ENCODE measurements at places on chromosomes 12 and 14.
A peak's percentile ranks its signal among the peaks of the same experiment; 100 is the strongest.

DNA sequence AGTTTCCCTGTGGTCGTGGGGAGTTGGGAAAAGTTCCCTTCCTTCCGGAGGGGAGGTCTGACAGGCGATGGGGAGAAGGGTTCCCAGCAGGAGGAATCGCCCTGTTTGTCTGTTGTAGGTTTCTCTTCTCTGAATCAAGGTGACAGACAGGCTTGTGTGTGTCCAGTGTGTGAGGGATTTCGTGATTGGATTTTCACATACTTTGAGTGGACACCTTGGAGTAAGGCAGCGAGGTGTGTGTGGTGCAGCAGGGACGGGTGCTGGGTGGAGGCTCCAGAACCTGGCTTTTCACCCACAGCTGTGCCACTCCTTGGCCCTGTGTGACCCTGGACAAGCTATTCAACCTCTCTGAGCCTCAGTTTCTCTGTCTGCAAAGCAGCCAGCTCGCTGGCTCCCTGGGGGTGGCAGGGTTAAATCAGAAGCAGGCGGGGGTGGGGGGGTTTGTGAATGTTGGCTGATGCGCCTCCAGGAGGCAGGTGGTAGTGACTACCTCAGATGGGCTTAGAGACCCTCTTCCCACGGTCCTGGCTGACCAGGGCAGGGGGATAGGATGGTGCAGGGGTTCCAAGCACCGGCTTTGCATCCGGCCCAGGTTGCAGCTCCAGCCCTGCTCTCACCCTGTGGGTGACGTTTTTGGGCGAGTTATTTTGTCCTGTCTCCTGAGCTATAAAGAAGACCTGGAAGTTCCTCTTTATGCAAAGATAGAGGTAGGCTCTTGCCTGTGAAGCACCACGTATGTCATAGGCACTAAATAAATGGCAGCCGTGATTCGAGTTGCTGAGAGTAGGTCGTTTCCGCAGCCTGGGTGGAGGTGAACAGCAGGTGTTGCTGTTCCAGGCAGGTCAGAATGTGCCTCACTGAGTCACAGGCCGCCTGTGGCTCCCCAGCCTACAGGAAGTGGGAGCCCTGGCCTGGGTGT, 679 bp downstream of the BDKRB2 start:
- no peak for DNase-seq

DNA sequence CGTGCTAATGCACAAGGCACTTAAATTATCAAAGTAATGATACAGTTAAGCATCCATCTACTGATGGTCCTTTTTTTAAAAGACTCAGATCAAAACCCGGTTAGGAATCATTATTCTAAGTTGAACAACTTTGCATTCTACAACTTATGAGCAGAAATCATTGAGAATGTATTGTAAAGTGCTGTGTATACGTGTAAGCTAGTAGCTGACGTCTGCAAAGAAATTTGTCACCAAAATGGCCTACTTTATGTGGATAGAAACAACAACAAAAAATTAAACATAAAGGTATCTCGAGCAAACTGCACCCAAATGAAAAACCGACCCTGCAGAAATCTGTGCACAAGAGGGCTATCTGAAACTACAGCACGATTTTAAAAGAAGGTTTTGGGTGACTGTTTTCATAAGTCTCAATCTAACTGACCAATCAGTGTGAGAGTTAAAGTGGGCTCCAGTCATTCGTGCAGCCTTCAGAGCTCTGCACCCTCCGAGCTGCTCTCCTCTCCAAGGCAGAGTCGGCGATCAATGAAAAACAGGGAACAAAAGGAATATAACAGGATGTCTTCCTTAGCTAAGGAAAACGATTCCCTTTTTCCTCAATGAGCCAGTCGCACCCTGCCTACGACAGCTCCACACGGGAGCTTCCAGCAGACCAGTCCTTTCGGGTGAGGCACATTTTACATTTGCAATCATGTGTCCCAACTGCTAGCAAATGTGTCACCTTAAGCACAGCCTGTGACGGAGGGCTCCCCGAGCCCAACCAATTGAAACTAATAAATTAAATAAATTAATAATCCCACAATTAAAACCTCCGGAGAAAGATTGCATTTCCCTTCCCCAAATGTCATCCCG, 200.7 kb upstream of the FOXN3 start:
- peak; percentile 20 for DNase-seq

DNA sequence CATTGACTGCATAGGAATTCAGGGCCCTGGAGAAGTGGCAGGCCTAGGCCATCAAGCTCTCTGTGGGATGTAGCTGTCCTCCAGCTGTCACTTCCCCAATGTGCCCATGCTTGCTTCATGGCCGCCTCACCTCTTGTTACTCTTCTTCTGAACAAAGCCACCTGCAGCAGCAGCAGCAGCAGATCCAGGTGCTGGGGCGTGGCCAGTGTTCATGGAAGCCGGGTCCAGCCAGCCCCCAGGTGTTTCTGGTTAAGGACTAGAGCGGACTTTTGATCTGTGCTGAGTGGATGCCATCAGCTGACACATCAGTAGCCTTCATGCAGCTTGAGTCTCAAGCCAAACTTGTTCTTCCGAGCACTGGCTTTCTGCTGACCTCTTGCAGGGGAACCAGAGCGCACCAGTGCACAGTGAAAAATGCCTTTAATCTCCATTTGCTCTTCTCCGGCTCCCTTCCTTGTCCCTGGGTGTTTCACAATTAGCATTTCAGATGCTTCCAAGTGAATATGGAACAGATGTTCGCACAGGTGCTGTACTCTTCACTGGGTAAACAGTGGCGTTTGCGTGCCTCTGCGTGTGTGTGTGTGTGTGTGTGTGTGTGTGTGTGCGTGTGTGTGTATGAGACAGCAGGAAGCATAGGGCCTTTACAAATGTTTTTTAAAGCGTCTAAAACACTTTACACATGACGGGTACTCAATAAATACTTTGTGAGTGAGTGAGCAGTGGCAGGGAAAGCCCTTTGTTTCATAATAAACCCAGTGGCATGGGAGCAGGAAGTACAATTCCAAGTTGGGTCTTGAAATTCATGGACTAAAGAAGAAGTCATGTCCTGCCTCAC, 20.1 kb downstream of the TPCN1 start:
- DNase-seq, result peak; percentile 88

DNA sequence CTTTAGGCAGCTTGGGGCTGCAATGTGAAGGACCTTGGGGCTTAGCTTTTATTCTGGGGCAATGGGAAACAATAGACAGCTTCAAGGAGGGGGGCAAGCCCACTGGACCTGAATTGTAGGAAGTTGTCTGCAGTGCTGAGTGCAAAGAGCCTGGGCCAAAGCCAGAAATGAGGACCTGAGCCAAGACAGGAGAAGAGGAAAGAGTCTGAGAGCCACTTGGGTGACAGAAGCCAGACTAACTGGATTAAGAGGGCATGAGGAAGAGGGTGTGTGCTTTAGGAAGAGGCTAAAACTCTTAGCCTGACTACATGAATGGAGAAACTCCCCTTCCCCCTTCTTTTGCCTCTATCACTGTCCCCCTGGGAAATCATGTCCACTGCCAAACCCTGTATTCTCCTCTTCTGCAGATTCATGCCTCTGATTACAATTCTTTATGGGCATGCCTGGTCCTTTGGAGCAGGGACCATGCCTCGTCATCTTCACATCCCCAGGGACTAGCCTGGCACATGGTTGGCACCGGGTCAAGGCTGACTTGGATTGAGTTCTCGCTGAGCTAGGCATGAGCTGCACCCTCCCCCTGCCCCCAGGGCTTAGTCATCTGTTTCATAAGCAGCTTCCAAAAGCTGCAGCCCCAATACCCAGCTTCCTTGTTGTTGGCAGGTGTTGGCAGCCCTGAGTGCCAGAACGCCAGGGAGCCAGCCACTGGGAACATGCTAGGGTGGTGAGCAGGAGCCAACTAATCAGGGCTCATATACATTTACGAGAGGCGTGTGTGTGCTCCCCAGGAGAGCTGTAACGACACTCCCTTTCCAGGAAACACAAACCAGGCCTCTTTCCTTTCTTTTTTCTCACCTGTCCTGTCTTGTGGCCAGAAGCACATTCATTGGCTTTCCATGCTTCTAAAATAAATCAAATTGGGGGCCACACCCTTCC, 27.7 kb upstream of the JDP2 start:
- peak; percentile 100 for DNase-seq

DNA sequence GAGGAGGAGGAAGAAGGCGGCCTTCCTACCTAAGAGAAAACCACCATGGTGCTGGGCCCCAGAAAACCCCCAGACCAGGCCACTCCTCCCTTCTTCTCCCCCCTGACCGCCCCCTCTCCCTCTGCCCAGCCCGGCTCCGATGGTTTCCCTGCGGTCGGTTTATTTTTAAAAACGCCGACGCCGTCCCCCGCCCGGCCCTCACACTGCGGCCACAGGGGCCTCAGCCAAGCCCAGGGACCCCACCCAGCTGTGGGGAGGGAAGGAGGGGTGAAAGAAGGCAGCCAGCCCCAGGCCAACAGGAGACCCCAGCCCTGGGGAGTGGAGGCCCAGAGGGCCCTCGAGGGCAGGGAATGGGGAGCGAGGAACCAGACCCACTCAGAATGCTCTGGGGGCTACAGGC, 3.4 kb downstream of the SP7 start:
- no peak for DNase-seq

DNA sequence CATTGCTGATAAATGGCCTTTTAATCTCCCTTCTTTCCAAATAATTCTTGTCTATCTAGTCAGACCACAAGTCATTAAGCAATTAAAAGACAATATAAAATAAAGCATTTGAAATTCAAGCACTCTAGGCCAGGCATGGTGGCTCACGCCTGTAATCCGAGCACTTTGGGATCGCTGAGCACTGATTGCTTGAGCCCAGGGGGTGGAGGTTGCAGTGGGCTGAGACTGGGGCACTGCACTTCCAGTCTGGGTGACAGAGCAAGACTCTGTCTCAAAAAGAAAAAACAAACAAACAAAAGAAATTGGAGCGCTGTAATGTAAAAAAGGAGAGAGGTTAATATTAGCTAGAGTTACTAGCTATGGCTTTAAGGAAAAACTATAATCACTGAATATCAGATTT, 30.5 kb upstream of the CSRP2 start:
- no peak for DNase-seq

DNA sequence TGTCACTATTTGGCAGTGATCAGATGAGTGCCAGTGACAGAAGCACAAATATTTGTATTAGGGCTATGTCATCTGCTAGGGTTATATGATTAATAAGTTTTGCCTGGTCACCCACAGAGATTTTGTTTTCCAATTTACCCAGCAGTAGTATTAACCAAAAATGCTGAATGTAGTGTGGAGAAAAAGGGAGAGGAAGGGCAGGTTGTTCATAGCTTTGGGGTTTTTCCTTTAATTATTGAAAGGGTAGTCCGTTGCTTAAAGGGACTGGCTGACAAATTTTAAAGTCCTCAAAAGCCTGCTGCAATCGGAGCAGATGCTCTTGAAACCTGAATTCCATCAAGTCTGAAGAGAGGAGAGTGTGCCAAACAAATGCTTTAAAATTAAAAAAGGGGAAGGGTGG, 237.9 kb upstream of the CCDC196 start:
- no peak for DNase-seq

DNA sequence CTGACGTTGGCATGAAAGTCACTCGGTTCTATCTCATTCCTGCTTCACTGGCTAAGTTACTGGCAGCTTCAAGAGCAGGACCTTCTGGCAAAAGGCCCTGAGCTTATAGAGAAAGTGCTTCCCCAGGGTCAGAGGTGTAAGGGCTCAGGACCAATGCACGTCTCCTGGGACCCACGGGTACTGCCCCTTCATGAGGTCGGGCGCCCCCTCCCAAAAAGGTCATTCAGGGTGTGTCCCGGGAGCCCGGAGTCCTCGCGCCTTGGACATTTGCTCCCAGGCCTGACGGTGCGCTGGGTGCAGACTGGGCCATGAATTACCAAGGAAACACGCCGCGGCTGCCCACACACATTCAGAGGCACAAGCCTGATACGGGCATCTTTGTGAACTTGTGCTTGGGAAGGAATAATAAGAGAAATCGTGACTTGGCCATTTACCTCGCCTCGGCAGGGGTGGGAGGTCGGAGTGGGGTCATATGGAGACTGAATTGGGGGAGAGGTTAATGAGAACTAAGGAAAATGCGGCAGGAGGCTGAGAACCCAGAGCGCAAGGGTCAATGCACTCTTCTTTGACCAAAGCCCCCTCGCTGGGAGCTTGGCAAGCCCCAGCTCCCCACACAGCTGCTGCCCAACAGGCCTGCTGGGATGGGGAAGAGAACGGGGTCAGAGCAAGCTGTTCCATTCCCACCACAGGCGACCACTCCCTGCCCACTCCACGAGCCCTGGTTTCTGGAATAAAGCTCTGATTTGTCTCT, 15.7 kb upstream of the SLC6A12 start:
- no peak for DNase-seq

GRCh38 chr12:124578445-124578844, 11.0 kb upstream of the NCOR2 start:
- DNase-seq, result no peak

DNA sequence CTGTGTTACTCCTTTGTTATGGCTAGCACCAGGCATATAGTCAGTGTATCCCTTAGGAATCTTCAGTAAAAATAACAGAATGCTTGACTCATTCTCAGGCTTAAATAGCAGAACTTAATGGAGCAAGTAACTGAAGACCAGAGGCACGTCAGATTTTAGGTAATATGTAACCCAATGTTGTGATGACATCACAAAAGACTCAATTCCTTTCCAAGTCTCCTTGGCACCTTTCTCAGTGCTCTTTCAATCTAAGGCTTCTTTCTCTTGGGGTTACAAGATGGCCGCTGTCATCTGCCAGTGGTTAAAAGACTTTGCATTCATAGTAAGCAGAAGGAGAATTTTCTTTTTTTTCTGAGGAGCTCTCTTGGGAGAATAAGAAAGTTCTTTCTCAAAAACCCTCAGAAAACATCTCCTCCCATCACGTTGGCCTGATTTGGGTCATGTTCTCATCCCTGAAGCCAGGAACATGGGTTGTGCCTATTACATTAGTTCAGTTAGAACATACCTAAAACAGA, 33.4 kb upstream of the DCN start:
- no peak for DNase-seq

DNA sequence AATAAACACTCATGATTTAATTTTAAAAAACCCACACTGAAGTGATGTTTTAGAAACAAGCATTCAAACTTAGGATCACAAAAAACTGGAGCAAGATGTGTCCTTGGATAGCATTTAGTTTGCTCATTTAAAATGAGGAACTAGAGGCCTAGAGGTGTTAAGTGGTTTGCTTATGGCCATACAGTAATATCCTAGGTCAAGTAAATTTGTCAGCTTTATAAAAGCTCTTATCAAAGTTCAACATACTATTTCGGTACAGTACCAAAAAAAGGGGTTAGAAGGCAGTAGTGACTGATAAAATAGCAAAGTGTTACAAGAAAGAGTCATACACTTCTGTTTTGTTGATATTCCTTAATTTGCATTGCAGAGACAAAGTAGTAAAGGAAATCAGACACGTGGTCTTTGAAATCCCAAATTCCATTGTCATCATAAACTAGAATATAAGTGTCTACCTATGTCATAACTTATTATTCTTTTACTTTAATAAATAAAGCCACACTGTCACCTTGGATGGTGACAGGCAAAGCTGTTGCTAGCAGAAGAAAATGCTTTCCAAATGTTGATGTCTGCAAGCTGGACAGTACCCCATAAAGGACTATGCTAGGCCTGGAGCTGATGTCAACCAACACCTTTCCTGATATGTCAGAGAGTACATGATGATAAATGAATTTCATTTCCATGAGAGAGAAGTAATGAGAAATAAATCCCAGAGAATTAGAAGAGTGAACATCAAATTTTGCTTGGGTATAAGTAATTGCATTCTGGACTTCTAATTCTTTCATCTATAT, 17.6 kb upstream of the SRP54 start:
- no peak for DNase-seq
